ENCODE measurements at places on chromosomes 3 and 15.

GRCh38 chr3:4738737-4739274 lies 240.4 kb upstream of the BHLHE40 start:
- no peak overlapping the region for H3K27ac ChIP-seq
- no peak for DNase-seq
- no peaks in the 10 kb centered on the region for H3K36me3 ChIP-seq

- no peaks in the 10 kb centered on the region for H3K4me1 ChIP-seq
- H3K36me3 ChIP-seq: no peaks in the 10 kb centered on the region
- no peak overlapping the region for H3K27ac ChIP-seq
- H3K27me3 ChIP-seq: no peaks in the 10 kb centered on the region
- no peak for DNase-seq
Measured at GRCh38 chr15:37045859-37046740, 54.2 kb downstream of the MEIS2 start.

- no peak overlapping the region for H3K27ac ChIP-seq
- H3K4me3 ChIP-seq: no peak overlapping the region
- H3K27me3 ChIP-seq: no peaks in the 10 kb centered on the region
- H3K36me3 ChIP-seq: no peaks in the 10 kb centered on the region
- H3K4me1 ChIP-seq: peaks cover 7% of the 10 kb centered on the region
Measured at GRCh38 chr3:46573701-46574100, 7.6 kb upstream of the LRRC2 start.

DNA sequence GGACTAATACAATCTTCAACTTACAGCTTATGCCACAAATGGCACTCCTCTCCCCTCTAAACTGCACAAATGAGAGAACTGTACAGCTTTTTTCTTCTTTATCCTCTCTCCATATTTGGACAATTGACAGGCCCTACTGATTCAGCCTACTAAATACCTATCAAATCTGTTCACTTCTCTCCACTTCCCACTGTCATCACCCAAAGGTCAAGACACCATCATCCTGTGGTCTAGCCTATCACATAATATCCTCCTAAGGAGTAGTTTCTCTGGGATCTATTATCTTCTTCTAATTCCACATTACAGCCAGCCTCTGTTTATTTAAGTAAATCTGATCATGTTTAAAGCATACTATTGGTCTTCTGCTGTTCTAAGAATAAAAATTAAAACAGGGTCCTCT lies 33.0 kb upstream of the SLC12A8 start:
- no peaks in the 10 kb centered on the region for H3K36me3 ChIP-seq
- DNase-seq: no peak

- H3K36me3 ChIP-seq: no peaks in the 10 kb centered on the region
- no peak overlapping the region for H3K27ac ChIP-seq
- no peaks in the 10 kb centered on the region for H3K27me3 ChIP-seq
- H3K4me3 ChIP-seq: no peak overlapping the region
- H3K4me1 ChIP-seq: no peaks in the 10 kb centered on the region
Measured at GRCh38 chr3:169337500-169338078, 325.9 kb downstream of the MECOM start.
